GM10248 (cell line): ENCODE measurements at places on chromosomes 3 and 15.

DNA sequence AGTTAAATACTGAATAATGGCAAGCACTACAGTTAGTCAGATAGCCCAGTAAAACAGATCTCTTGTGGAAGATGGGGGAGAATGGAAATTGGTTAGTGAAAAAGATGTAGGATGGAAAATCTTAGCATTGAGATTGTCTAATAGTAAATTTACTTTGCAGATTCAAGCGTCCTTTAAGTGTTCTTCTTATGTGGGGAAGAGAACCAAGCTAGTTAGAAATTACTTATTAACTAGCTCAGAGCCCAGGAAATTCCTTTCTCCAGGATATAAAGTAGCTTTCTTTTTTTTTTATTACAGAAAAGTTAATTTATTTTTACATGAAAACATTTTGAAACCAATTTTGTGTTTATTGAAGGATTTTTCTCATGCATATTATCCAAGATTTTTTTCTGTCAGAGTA, 36.7 kb downstream of the TIPARP start:
- no peak for DNase-seq

- no peak for DNase-seq
Observed at GRCh38 chr3:23795096-23795495, 10.7 kb upstream of the UBE2E1 start.

- DNase-seq, result no peak
Observed at GRCh38 chr15:82979726-82980125, 6.3 kb upstream of the RAMAC start.

DNA sequence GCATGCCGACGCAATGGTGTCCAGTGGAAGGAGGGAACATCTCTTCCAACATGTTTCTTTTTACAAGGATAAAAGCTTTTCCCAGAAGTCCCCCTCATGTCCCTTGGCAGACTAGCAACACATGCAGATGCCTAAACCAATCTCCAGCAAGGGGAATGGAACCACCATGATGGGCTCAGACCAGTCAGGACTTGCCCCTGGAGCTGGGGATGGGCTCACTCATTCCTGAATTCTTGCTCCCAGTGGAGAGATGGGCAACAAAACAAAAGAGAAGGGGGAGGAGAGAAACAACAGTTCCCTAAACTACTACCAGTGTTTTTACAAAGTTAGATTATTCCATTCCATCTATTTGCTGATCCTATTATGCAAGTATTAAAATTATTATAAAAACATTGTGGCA, 76.8 kb upstream of the OXTR start:
- no peak for DNase-seq

DNA sequence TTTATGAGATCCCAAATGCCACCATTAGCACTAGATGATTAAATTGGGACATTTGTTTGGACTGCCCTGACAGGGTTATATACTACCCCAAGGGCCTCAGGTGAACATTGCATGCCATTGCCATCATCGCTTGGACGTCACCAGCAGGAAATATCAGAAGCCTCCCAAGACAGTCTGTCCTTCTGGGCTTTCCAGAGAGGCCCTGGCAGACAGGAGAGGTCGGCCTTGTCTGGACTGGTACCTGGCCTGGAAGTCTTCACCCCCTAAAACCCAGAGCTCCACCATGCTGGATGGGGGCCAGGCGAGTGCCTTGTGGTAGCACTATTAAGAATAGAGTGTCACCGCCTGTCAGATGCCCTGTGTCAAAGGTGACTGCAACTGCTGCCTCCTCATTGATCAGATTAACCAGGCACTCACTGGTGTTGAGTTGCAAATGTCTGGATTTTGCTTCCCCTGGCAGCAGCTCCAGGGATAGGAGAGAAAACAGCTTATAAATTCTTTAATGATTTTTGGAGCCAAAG, 324.1 kb upstream of the RASGRP1 start:
- no peak for DNase-seq

- DNase-seq, result no peak
Observed at GRCh38 chr3:3194861-3195260, 15.4 kb upstream of the CRBN start.

- DNase-seq, result no peak
Observed at GRCh38 chr3:98906230-98906629, 4.7 kb upstream of the DCBLD2 start.

DNA sequence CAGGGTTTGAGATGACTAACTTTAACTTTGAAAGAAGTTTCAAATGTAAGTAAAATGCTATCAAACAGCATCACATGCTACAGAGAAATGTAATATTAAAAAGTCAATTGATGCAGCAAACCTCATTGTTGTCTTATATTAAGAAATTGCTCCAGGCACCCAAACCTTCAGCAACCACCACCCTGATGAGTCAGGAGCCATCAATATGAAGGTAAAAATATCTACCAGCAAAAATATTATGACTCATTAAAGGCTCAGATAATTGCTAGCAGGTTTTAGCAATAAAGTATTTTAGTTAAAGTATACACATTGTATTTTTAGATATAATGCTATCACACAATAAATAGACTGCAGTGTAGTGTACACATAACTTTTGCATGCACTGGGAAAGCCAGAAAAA, 746.3 kb downstream of the ZPLD1 start:
- DNase-seq, result no peak

GRCh38 chr15:75680007-75680789, 32.5 kb downstream of the CSPG4 start:
- no peak for DNase-seq

DNA sequence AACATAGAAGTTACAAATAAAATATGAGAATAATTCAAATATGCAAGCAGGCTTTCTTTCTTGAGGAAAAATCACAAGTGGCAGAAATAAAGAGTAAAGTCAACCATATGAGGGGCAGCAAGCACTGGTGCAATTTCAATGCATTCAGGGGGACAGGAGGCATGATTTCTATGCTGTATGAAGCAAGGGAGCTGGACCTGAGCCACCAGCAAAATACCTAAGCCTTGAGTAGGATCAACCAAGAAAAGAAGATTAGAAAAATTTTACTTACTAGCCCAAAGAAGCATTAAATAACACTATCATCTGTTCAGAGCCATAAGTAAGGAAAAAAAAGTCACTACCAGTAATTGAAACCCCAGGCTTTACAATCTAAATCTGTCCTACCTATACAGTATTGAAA, 6.3 kb downstream of the ADGRG7 start:
- DNase-seq, result no peak

GRCh38 chr3:188330138-188330537, 176.2 kb downstream of the LPP start:
- DNase-seq, result no peak

DNA sequence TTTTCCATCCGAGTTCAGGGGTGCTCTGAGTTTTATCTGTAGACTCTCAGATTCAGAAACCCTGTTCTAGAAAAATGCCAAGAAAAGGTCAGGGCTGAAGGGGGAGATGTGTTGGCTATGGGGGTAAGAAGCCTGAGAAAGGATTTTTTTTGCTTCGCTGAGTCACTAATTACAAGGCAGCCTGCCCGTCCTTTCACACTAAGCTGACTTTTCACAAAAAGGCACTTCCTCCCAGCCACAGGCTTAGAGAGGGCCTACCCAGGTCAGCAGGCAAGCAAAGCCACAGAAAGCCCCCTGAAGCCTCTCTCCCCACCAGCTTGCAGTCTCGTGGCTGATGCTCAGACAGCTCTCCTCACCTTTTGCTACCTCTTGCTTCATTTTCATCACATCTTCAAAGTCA, 192.6 kb upstream of the PRICKLE2 start:
- DNase-seq, result no peak

DNA sequence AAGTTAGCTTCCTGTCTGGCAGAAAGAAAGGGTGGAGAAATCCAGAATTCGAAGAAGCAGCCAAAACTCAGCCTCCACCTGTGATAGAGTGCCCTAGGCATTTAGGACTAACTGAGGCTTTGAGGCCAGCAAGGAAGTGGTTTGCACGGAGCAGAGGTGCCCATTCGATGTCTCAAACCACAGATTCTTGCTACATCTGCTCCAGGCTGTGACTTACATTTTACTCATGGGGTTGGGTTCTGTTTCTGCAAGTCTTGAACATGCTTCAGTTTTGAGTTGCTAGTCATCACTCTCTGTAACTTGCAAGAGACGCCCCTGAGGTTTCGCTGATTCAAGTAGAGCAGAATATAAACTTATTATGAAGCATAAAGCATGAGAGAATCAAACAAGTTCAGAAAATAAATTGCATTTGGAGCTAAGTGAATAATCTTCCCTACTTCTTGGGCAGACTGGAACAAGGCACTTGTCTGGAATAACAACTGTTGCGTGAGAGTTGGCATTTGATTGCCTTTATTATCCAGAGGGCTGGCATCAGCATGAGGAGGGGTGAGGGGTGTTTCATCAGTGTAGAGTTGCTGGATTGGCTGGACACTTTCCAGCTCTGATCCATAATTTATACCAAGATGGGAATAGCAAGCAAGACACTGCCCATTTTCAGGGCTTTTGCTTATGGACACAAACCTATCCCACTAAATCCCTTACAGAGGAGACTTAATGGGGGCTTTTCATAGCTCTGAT, 256.5 kb downstream of the AGBL1 start:
- no peak for DNase-seq

GRCh38 chr15:42704492-42704926, 32.4 kb downstream of the CDAN1 start:
- peak; percentile 75 for DNase-seq

- DNase-seq, result no peak
Observed at GRCh38 chr15:60569596-60569995, 90.7 kb upstream of the ICE2 start.

DNA sequence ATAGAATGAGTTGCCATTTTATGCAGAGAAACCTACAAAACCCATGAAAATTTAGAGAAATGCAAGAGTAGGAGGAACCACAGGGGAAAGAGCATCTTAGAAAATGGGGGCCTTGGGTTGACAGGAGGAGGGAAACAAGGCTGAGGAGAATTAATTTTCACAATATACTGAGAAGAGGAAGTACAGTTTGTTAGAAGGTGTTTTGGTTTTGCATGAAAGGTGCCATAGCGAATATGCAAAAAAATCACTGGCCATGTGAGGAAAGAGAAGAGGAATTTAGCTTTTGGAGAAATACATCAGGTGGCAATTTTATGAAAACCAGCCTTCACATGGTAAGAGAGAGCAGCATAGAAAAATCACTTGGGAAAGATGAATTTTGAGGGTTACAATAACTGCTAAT, 413.9 kb upstream of the C2CD4B start:
- DNase-seq, result no peak

- peak; percentile 69 for DNase-seq
Observed at GRCh38 chr15:101135532-101136166, 116.2 kb downstream of the CHSY1 start.

DNA sequence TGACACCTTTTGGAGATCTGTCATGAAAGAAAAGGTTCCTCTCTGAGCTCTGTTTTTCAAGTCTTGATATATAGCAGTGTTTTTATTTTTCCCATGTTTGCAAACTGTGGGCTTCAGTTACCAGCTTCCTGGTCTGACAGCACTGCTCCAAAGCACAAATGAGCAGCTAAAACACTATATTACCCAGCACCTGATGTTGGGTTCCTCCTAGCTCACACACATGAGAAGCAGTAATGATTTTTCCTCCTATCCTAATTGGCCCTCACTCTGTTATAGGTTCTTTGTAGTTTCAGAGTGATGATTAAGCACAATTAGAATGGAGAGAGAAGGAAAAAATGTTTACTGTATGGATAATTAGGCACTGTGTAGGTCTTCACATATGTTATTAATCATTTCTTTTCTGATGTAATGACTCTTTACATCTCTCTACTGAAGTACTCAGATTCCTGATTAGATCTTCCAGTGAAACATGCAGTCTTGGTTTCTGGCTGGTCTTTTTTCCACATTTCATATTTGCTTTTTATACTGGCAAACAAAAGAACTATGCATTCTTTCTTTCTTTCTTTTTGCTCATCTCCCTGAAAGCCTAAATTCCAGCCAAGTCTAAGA, 939.7 kb downstream of the NSUN3 start:
- DNase-seq, result no peak

DNA sequence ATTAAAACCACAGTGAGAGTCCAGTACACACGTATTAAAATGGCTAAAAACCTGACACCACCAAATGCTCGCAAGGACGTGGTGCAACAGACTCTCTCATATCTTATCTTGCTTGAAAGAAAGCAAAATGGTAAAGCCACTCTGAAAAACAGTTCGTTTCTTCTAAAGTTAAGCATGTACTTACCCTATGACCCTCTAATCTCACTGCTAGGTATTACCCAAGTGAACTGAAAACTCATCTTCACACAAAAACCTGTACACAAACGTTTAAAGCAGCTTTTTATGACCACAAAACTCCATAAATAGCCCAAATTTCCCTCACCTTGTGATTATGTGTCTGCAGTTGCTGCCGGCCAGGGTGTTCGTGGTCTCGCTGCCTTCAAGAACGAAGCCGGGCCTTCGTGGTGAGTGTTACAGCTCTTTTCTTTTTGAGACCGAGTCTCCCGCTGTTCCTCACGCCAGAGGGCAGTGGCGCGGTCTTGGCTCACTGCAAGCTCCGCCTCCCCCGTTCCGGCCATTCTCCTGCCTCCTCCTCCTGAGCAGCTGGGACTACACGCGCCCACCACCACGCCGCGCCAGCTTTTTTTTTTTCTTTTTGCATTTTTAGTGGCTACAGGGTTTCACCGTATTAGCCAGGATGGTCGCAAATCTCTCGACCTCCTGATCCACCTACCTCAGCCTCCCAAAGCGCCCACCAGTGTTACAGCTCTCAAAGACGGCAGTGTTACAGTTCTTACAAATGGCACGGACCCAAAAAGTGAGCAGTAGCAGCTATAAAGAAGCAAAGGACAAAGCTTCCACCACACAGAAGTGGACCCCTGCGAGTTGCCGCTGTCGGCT, 165.4 kb downstream of the TJP1 start:
- no peak for DNase-seq

DNA sequence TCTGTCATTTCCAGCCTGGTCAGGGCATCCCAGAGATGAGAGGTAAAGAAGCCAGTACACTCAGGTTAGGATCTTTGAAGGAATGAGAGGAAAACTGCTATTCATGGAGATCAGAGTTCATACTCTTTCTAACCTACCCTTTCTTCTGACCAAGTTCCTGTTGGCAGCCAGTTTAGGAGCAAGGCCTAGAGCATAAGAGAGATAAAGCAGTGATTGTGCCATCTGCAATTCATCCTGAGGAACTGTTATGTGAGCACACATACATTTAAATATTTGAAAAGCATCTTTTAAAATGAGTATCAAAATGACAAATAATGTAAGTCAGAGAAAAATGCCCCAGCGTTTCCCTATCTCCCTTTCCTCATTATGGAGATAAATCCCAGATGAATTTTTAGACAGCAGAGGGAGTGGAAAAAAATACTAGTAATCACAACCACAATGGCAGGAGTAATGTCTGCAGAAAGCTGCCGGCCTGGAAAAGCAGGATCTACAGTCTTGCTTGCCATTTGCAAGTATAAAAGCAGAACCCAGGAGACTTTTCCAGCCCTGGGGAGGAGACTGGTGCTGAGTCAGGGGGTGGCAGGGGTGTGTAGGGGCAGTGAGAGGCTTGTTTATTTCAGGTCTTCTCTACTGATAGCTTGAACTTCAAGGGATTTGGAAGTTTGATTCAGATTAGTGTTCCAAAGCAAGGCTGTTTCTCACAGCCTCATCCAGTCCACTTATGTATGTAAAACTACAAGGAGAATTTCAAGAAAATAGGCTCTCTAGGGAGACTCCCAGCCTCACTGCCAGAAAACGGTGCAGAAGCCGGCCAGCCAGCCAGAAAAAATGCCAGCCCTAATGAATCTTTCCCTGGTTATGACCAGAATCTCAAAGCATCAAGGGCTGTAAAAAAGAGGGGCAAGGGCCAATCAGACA, 1052.4 kb downstream of the TUSC7 start:
- no peak for DNase-seq
